ENCODE measurements at places on chromosomes 2 and 18.

DNA sequence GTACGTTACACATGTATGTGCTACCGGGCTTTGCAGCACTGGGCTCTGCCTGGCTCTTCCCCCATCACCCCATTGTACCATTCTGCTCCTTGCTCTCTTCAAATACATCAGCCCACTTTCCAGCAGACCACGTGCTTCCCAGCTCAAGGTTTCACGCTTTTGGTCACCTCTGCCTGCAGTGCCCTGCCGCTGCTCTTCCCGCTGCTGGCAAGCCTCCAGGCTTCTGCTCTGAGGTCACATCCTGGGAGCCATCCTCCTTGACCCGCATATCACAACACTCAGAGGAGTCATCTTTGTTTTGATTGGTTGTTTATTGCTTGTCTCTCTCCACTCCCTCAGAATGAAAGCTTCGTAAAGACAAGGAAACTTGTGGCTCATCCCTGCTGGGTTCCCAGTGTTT is 34.1 kb downstream of the KIF5C start:
- no peak for DNase-seq

- peak; percentile 90 for DNase-seq
Measured at GRCh38 chr18:2655954-2656236, 369 bp downstream of the SMCHD1 start.

GRCh38 chr18:45156946-45157345 is 458.3 kb upstream of the SLC14A2 start:
- no peak for DNase-seq

DNA sequence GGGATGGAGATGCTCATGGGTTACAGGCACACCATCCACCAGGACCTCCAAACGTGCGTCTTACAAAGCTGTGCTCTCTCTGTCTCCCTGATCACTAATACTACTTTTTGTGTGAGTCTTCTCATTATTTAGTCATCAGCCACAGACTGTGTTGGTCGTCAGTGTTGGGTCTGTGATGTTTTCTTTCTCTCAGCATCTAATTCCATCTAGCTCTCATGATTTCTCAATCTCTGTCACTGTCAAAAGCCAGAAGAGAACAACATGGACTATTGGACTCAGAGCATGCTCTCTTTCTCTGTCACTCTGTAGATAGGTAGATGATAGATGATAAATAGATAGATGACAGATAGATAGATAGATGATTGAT is 6.0 kb upstream of the ARL4C start:
- no peak for DNase-seq

GRCh38 chr18:75268364-75268646 is 57.7 kb downstream of the TSHZ1 start:
- no peak for DNase-seq

Data from lower leg skin (tissue), 4 donors.